HTR-8/SVneo (cell line): ENCODE measurements at places on chromosomes 11 and 22.
A peak's percentile ranks its signal among the peaks of the same experiment; 100 is the strongest.

- peak; percentile 85 for DNase-seq
These were observed 22.1 kb downstream of the RIBC2 start for GRCh38 chr22:45435544-45436139.

DNA sequence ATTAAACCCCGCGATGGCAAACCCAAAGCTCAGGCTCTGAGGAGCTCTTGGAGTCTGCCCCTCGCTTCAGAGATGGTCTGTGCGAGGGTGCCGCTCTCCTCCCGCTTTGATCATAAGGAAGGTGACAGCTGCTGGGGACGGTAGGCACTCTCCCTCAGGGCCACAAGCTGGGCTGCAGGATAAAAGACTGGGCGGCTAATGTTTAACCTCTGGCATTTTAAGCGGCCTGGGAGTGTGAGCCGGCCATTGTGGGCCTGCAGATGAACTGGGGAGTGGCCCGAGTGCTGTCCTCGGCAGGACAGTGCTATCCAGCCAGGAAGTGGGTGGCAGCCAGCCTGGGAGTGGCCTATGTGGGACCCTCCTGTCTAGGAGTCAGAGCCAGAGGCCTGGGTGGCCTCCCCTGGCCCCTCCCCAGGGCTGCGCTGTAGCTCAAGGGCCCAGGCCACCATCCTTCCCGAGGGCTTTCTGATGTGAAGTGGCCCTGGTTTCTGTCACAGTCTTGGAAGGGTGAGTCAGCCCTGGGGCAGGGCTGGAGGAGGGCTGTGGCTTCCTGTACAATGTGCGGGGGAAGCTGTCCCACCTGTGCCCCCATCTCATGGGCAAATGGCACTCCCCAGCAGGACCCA is 58.7 kb upstream of the PRODH start:
- no peak for DNase-seq

DNA sequence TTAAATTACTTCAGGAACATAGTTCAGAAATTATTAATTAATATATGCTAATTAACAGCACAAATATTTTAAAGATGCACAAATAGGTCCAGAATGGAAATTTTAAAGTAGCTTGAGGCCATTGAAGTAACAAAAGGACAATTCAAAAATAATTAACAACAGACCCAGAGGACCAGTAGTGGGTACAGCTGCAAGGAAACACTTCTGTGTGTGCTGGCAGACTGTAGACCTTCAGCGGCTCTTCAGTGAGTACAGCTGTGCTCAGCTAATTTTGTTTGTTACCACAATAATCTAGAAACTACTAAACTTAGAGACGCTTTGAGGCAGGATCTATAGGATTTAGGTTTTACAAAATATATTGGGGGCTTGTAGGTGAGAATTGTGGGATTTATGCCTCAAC is 103.8 kb downstream of the GRIA4 start:
- DNase-seq: no peak

GRCh38 chr11:5546457-5546856 is 1.9 kb downstream of the OR52H1 start:
- DNase-seq: no peak

- DNase-seq: no peak
These were observed 6.0 kb upstream of the OR52B6 start for GRCh38 chr11:5574654-5575053.

- no peak for DNase-seq
These were observed 26.2 kb downstream of the PPARA start for GRCh38 chr22:46176508-46177003.

- peak; percentile 46 for DNase-seq
These were observed 3.2 kb upstream of the GAB2 start for GRCh38 chr11:78420796-78421209.

DNA sequence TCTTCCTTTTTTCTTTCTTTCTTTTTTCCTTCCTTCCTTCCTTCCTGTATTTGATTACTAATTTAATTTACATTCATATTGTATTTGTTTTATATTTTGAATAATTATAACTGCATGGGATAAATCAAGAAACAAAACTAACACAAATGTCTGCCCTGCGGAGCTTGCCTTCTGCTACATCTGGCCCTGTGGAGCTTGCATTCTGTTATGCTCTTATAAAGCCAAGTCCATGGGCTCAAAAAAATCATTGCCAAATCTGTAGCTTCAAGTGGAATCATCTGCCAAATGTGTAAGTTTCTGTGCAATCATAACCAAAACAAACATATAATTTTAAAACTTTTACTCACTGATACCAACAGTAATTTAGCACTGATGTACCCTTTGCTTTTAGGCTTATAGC is 8.0 kb upstream of the OR52J3 start:
- no peak for DNase-seq

GRCh38 chr22:43682851-43683250 is 129.3 kb downstream of the EFCAB6 start:
- DNase-seq: no peak

DNA sequence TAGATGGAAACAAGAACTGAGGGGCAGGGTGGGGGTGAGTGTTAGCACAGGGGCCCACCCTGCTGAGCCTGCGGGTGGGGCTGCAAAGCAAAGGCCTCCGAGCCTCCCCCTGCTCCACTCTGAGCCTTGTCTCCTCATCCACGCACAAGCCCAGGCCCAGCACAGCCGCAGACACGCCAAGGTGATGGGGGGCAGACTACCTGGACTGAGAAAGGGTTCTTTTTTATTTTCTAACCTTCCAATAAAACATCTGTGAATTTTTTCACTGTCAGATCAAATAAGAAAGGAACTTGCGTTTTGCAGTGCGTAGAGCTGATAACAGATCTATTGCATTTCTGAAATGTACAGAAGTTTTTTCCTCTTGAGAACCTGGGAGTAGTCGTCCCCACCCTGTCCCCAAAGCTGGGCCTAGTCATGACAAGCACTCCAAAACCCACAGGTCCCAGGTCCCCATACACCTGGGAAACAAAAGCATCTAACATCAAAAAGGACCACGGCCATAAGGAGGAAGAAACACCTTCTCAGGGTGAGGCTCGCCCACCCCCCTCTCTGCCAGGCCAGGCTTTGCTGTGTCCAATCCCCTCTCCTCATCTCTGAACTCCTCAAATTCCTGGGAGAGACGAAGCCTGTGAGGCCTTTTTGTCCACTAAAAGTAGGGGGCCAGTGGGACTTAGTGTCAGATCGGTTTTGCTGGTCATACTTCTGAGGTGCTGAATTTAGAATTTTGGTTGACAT is 22.7 kb upstream of the CD5 start:
- DNase-seq: no peak

DNA sequence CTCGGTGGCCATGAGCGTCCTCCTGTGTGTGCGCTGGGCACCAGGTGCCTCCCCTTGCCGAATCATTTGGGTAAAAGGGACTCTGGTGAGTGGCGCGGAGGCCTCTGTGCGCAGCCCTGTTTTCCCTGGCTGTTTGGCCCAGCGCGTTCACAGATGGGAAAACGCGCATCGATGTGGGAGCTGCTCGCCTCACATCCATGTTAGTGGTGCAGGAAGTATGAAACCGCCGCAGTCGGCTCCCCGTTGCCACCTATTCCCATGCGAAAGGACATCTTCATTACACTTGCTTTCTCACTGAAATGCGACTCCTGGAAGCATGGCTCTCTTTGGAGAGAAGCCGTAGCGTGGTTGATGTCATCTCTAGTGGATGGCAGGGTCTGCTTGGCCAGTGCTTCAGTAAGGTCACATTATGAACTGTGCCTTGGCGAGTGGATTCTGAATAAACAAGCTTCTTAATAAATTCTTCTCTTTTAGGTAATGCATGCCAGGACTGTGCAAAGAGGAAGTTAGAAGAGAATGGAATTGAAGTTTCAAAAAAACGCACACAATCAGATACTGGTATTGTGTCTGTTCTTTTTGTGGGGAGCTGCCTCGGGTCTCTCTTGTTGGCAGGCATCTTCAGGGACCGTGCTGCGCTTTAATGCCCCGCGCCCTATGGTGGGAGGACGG is 26.3 kb downstream of the FAM118A start:
- no peak for DNase-seq

DNA sequence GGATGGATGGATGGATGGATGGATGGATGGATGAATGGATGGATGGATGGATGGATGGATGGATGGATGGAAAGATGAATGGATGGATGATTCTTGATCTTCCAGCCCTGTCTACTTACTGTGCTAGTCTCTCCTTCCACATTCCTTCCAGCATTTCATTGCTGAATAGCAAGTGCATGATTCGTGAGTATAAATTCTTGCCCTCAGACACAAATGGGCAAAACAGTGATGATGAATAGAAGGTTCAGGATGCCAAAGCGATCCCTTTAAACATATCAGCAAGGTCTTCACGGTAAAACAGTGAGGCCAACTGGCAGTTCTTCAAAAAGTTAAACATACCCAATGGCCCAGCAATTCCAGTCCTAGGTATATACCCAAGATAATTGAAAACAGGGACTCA is 400.2 kb downstream of the MN1 start:
- no peak for DNase-seq
